Stimulated activated CD8-positive, alpha-beta memory T cell treated with anti-CD3 and anti-CD28 coated beads, Interleukin-4, amount 100 ng/mL, for 4 hours (primary cell): ENCODE measurements at places on chromosomes 1 and 21.

DNA sequence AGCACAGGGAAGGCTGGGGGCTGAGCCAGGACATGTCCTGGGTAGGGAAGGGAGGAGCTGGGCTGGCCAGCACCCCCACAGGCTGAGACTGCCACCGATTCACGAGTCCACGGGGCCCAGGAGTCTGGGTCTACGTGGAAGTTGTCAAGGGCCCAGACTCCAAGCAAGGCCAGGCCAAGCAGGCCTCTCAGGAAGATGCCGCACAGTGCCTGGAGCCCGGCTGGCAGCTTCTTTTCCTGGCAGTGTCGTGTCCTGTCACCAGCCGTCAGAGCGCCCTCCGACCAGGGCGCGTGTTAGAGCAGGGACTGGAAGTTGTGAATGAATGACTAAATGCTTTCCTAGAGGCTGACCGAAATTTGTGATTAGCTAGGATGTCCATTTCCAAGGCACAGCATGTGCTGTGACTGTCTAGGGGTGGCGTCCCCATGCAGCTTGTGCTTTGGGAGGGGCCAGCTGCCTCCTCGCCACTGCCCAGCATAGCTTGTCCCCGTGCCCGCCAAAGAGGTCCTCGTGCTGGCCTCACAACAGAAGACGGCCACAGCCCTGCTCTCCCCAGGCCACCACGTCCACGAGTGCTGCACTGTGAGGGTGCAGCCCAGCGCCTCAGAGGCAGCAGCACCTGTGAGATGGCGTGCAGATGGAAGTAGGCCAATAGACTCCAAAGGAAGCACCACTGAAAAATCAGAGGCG, 147.4 kb upstream of the COL6A1 start:
- DNase-seq: no peak

- DNase-seq: no peak
Measured at GRCh38 chr1:65371544-65371943, 48.9 kb upstream of the LEPR start.

DNA sequence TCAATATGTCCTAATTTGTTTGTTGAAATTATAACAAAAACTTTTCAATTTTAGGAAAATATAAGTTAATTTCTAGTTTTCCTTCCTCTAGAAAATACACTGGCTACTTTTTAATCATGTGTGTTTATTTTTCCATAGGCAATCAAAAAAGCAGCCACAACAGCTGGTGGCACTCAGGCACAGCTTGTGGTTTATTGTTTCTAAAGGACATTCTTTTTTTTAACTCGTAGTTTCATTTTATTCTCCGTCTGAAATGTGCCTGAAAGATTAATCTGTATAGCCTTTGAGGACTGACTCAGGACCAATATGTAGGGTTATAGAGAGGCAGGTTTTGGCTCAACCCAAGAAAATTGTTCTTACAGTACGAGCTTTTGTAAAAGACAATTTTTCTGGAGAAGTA, 20.7 kb upstream of the STX12 start:
- DNase-seq: no peak

DNA sequence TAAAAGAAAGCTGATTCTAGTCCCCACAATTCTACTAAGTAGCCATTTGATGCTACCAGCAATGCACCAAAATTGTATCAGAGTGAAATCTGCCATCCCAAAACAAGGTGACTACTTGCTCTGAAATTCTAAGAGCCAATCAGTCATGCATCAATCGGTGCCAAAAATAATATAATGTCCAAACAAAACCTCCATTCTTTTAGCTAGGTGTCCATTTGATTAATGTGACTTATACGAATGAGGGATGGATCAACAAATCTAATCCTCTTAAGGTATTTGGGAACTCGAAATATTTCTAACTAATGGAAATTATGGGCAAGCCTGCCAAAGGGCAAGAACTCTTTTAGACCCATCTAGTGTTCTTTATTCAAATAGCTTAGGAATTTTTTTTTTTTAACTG, 66.4 kb upstream of the NEK2 start:
- no peak for DNase-seq

- DNase-seq: no peak
Measured at GRCh38 chr21:35428937-35429336, 379.8 kb upstream of the RUNX1 start.

- DNase-seq: no peak
Measured at GRCh38 chr1:206946261-206946660, at the start of gene PIGR. PIGR (minus strand) TSS chr1:206946466; CDS start chr1:206940531, 5,935 bp downstream.

DNA sequence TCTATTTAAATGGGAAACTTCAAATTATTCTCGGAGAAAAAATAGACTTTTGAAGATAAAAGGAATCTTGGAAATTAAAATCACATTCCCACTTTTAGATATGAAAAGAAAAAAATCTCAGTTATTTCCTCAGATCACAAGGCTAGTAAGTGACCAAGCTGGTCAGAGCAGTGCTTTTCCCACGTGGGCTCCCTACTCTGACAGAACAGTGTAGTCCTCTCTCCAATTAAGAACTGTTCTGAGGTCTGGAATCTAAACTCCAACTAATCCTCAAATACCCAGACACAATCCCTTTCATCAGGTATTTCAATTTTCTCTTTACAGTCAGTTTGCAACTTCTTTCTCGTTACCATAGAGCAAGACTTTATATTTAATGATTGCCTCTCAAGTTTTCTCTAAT, 50.6 kb downstream of the RGS21 start:
- DNase-seq: no peak

DNA sequence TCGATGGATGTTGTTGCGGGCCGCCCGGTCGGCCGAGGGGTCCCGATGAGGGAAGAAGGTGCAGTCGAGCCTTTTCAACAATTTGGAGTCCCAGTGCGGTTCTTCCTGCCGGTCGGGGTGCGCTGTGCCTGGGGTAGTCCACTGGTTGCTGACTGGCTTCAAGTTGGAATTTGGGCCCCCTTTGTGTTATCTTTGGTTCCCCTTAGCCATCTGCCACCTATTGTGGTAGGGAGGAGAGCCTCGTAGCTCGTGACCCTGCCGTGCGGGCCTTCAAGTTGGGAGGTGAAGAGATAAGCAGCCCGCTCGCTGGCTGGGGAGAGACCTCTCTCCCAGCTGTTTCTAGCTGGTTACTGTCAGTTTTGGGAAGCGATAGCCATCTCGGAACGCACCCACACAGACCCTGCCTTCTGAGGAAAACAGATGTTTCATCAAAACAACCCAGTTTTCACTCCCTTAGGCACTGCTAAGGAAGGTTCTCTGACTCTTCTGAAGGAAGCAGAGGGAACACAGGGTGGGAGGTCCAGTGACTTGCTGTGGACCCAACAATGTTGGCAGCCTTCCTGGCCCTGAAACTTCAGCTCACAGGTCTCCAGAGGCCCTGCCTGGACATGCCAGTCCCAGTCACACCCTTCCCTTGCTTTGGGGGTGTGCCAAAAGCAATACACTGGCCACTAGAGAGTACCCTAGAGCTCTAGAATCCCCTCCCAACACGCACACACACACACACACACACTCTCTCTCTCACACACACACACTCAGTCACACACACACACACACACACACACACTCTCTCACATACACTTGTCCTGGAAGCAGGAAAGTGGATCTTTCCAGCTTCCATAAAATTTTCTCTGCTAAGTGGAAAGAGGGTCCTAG, 1.0 kb downstream of the BTG2 start:
- no peak for DNase-seq

GRCh38 chr1:182147951-182148350, 86.4 kb upstream of the ZNF648 start:
- no peak for DNase-seq

GRCh38 chr1:93219443-93219842, 38.9 kb downstream of the CCDC18 start:
- no peak for DNase-seq

- DNase-seq: no peak
Measured at GRCh38 chr1:40986328-40986783, 6.9 kb downstream of the CTPS1 start.

DNA sequence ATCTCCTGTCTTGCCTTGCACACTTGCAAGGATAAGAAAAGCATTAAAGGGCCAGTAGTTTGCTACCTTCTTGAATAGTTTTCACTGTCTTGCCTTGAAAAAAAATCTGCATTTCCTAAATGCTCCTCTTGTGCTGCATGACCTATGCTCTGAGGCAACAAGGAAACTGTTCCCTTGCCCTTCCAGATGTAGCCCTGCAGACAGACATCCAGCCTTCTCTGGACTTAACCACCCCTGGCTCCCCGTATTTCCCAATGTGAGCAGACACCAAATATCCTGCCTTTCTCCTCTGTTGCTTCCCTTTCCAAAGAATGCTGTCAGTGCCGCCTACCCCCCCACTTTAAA, 177.6 kb downstream of the GABPA start:
- DNase-seq: no peak

GRCh38 chr1:38489844-38490270, 369.7 kb downstream of the RRAGC start:
- DNase-seq: no peak

DNA sequence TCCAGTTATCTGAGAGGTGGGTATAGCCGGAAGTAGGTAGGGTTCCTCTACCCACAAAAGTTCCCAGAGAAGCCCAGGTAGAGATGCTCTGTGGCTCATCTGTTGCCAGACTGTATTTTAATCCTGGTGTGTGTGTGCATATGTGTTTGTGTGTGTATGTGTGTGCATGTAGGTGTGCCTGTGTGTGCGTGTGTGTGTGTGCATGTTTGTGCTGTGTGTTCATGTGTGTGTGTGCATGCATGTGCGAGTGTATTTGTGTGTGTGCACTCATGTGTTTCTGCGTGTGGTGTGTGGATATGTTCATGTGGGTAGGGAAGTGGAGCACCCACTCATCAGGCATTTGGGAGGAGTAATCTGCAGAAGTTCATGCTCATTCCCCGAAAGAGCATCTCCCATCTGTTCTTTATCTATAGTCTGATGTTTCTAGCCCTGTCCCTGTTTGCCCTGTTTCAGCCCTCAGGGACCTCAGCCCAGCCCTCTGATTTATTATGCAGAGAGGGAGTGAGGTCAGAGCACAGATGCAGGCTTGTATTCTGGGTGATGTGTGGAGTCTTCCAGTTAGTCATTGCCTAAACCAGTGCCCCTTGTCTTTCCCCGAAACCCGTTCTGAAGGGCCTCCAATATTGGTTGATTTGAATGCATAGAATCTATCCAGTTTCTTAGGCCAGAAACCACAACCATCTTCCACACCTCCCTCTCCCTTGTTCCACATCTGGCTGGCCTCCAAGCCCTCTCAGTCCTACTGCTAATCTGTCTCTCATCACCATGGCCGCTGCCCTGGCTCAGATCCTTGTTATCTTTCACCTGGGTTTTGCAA, 69.1 kb downstream of the DISC1 start:
- no peak for DNase-seq

DNA sequence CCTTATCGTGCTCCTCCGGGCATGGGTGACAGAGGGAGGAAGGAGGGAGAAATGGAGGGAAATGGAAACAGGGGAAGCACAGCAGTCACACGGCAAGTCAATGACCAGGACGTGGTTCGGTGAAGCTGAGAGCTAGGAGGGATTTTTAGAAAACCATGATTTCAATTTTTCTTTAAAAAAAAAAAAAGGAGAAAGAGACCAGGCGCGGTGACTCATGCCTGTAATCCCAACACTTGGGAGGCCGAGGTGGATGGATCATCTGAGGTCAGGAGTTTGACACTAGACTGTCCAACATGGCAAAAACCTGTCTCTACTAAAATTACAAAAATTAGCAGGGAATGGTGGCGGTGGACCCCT, 776 bp upstream of the TNFRSF9 start:
- no peak for DNase-seq

- no peak for DNase-seq
Measured at GRCh38 chr1:55233145-55233777, 18.1 kb upstream of the USP24 start.

DNA sequence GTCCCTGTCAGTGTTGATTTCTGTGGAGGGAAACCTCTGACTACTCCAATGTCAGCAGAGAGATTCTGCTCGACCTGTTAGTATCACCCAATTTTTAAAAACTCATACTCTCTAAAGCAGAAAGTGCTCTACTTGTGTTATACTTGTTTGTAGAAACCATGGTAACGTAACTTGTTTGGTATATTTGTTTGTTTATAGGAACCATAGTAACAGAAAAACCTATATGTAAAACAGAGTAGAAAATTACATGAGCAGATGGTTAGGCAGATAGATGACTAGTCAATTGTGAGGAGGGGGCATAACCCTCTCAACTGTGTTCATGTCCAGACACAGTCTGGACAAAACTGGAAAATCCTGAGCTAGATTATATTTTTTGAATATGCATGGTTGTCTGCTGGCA, 6.7 kb downstream of the TRIM45 start:
- DNase-seq: no peak

- DNase-seq: no peak
Measured at GRCh38 chr1:18954270-18955071, 2.0 kb downstream of the IFFO2 start.

DNA sequence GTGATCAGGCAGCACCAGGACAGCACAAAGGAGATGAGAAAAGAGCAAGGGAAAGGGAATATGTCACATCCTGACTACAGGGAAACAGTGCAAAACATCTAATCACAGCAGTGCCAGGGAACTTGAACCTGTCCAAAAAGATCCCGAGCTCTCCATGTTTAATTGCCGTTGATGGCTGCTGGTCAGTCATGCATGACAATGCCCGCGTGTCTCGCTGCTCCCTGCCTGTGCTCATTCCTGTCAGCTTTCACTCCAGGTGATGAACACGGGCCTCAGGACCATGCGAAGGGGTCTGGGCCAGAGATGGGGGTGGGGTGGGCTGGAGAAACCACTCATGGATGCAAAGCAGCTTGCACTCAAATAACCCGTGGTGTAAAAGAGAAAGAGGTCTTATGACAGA, 287.0 kb downstream of the GPATCH2 start:
- DNase-seq: no peak

- DNase-seq: no peak
Measured at GRCh38 chr1:179888071-179888470, 6.0 kb downstream of the TOR1AIP1 start.

- no peak for DNase-seq
Measured at GRCh38 chr21:34348890-34349519, 14.8 kb upstream of the KCNE2 start.

GRCh38 chr1:45012639-45013278, 705 bp downstream of the UROD start:
- no peak for DNase-seq

GRCh38 chr1:232130815-232131480, 499.0 kb downstream of the SIPA1L2 start:
- no peak for DNase-seq

- DNase-seq: no peak
Measured at GRCh38 chr1:231407547-231408396, 14.3 kb downstream of the EGLN1 start.

GRCh38 chr1:97050506-97050905, 328.9 kb downstream of the PTBP2 start:
- DNase-seq: no peak

DNA sequence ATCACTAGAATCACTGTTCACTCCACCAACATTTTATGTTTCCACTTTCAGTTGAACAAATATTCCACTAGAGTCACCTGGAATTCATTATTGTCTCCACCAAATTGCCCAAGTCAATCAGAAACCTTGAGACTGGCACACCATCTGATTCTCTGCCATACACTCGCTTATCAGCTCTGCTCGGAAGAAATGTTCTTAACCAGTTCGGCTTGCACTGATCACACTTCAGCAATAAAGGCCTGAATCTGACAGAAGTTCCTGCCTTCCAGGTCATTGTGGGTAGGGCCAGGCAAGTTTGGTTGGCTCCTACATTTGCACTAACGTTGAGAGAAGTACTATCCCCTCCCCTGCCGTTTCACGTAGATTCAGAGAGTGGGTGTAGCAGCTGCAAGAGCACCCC, 10.0 kb downstream of the TPM3 start:
- DNase-seq: no peak
